ENCODE measurements at places on chromosomes 13 and 19.
A peak's percentile ranks its signal among the peaks of the same experiment; 100 is the strongest.

DNA sequence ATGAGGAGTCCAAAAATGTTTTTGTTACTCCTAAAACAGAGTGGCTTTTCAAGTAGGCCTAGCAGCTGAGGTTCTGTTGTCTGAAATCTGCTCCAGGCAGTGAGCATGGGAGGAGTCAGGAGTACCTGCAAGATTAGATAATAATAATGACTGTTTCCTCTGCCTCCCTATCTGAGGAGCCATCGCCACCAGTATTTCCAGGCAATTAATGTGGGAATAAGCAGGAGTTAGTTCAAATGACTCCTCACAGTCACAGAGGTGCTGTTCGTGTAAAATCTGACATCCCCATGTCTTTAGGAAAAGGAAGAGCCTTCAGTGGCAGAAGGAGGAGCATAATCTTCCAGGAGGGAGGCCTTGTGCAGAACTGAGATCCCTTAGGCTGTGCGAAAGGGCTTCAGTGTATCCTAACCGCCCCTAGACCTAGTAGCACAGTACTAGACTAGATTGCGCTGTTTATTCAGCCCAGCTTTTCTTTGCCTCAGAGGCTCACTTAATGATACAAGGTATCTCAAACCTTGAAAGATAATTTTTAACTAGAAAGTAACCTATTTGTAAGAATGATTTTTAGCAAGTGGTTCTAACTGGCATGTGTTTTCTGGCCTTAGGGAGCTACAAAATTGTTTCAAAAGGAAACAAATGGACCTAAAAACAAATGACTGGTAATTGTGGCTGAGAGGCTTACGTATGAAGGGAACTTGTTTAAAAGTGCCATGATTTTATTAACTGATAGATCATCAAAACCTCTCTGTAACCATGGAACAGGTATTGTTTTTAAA, 49.0 kb downstream of the FREM2 start:
- no peak for DNase-seq

DNA sequence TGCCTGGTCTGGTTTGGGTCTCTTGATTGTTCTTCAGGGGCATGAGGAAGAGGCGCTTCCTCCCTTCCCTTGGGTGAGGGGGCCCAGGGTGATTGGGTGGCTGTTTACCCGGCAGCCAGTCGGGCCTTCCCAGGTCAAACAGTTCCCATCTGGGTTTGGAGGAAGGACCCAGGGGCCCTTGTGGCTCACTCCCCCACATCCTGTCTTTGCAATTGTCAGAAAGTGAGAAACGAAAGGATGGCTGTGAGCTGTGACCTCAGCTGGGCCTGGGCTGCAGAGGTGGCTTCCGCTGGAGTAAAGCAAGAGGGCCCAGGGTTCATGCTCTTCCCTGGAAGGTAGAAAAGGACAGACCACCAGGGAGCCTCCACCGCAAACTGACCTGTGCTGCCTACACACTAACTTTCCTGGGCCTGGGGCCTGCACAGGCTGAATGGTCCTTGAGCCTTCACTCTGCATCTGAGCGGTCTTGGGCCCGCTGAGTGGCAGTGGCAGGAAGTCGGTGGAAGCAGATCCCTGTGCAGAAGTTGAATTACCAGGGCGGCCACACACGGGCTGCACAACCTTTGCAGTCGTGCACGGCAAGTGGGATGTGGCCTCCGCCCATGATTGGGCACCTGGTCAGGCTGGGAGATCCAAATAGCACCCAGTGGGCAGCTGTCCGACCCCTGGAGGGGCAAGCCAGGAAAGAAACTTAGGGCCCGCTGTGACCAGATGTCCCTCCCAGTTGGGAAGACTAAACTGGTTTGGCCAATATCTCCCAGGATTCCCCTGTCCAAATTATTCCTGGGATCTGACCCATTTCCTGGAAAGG, 5.3 kb upstream of the CD79A start:
- DNase-seq: peak; percentile 77

GRCh38 chr13:106159295-106160195, 375.9 kb downstream of the EFNB2 start:
- no peak for DNase-seq

GRCh38 chr19:5880604-5881078, 10.3 kb upstream of the FUT5 start:
- DNase-seq: no peak

- no peak for DNase-seq
These were observed 696.2 kb upstream of the SLITRK5 start for GRCh38 chr13:86974995-86975328.

DNA sequence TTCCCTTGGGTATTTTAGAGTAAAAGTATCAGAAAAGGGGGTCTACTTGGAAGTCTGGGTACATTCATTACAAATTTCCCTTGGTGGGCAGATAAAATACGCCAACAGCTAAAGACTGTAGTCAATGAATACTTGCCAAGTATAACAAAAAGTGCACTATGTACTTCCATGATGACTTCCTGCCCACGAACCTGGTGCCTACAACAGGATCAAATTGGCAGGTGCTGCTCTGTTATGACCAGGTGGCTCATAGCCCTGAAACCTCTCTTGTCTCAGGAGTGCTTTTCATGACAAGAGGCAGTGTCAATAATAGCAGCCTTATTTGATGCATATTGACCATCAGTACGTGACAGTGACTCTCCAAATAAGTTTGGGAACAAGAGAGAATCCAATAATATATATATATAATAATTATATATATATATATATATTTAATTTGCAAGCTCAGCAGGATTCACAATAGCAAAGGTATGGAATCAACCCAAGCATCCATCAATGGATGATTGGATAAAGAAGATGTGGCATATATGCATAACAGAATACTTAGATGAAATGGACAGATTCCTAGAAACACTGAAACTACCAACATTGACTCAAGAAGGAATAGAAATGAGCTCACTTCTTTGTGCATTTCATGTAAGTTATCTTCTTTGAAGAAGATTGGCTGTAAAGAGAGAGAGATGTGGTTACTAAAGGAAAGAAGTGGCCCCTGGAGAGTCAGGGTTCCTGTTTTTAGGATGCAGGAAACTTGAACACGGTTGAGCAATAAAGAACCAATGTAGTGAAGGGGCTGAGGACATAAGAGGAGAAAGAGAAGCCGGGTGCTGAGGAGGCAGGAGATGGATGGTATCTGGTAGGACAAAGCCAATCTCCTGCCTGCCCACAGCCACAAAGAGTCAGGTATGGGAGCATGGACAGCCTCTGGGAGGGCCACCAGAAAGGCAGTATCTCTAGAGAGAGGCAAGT, 52.0 kb upstream of the GTF2F2 start:
- DNase-seq: no peak

DNA sequence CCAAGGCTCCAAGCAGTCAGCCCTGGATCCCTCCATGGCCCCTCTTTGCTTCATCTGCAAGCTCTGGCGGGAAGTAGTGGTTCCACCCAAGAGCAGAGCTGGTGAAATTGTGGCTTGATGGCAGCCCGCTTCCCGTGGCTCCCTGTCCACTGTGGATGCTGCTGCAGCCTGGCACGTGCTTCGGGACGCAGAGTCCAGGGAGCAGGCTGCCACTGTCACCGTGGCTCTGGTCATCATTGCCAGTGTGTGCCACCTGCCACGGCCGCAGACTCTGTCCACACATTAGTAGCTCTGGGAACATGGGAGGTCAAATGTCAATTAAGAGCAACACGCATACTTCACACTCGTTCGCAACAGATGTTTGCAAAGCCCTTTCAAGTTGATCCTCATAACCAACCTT, 40.8 kb upstream of the RNF17 start:
- DNase-seq: no peak

DNA sequence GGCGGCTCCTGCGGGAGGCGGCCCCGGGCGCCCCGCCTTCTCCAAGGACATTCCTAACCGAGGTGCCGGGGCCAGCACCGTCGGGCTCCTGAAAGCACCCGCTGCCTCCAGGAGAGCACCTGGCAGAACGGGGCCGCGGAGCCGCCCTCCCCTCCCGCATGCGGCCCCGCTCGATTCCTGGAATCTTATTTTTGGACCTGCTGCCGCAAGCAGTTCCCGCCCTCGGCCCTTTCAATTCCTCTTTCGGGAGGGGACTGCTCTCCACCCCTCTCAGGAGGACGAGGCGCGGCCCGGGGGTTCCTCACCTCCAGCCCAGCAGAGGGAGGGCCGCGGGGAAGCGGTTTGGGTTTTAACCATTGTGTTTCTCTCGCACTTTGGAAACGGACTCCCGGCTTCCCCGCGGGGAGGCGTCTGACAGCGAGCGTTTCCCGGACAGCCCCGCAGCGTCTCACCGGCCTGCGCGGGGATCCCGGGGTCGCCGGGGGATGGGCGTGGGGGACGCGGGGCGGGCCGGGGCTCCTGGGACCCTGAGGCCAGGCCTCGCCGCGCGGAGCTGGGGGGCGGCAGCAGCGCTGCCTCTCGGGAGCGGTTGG, 849 bp downstream of the GAS6 start:
- DNase-seq: peak; percentile 30

DNA sequence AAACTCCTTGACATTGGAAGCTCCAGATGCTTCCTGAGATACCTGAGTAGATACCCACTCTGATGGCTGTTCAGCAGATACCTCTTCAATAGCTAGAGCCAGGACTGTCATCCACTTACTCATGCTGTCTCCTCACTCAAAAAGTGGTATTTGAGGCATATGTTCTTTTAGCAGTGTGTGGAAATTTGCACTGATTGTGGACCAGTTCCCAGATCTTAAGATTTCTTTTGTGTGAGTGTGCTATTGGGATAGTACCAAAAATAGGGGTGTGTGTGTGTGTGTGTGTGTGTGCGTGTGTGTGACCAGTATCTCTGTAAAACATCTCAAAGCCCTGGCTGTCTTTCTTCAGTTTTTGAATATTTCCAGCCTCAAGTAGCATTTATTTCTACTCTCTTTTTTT, 108.3 kb downstream of the SLITRK5 start:
- DNase-seq: no peak

DNA sequence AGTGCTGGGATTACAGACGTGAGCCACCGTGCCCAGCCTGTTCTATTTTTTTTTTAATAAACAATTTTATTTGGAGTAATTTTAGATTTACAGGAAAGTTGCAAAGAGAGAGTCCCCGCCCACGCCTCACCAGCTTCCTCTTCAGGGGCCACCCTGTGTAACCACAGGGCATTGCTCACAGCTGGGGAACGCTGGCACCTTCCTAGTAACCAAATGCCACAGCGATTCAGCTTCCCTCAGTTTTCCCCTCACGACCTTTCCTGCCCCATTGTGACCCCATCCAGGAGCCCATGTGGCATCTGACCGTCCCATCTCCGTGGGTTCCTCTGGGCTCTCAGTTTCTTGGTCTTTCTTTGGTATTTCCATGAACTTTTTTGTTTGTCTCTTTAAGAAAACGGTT, 83.9 kb downstream of the GNG7 start:
- peak; percentile 89 for DNase-seq

DNA sequence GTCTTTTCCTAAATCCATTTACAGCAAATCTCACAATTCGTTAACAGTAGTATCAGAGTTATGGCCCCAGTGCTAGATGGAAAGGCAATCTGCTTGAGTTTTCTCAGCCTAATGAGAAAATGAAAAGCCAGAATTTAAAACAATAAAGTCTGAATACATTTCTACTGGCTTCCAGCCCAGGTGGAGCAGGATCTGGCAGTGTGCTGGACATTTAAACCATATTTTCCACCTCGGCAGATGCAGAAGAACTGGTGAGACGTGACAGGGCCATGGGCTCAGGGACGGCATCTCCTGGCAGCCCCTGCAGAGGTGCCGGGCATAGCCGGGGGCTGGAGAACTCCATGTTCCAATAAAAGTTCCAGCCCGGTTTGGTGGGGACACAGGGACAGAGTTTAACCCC, 7.1 kb downstream of the SMIM7 start:
- no peak for DNase-seq

GRCh38 chr19:41915776-41916414, 12.4 kb downstream of the ERFL start:
- DNase-seq: no peak

DNA sequence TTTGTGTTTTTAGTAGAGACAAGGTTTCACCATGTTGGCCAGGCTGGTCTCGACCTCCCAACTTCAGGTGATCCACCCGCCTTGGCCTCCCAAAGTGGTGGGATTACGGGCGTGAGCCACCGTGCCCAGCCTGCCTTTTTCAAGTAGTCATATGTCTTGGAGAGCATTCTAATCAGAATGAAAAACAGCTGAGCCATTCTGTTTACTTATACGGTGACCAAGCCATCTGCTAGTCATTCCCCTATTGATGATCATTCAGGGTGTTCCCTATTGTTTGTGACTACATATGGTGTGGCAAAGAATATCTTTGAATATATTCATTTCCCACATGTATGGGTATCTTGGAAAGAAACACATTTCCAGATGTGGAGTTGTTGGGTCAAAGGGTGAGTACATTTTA, 17.2 kb downstream of the BLOC1S3 start:
- no peak for DNase-seq

DNA sequence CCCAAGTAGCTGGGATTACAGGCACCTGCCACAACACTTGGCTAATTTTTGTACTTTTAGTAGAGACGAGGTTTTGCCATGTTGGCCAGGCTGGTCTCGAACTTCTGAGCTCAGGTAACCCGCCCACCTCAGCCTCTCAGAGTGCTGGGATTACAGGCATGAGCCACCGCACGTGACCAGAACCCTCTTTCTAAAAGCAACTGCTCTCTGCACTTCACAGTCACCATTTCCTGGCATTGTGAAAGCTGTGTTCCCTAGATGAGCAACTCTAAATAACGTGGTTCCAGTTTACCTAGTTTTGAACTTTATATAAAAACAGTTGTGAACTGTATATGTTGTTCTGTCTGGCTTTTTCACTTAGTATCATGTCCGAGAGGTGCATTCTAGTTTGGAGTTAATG, 152.9 kb downstream of the SIPA1L3 start:
- DNase-seq: peak; percentile 15

- no peak for DNase-seq
These were observed 4.9 kb upstream of the N4BP2L1 start for GRCh38 chr13:32432856-32433255.

- no peak for DNase-seq
These were observed 66.9 kb upstream of the CLDN10 start for GRCh38 chr13:95485518-95486144.

DNA sequence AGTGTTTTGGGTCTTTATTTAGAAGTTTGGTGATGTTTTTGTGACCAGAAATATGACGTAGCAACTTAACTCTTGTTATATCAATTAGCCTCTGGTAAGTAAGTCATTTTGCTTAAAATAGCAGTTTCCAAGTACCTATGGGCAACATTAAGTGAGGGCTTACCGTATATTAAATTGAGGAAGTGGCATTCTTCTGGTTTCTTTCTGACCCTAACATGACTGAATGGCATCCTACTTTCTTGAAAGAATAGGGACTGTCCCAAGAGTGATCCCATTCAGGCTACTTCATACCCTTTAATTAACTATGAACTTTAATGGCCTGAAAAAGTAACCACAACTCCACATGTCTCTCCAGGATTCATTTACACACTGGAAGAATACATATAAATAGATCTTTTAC, 106.6 kb downstream of the MZT1 start:
- DNase-seq: no peak
